Stimulated activated CD8-positive, alpha-beta memory T cell treated with anti-CD3 and anti-CD28 coated beads, Interleukin-4, amount 100 ng/mL, for 1 hour (primary cell): ENCODE measurements at places on chromosomes 5 and 9.

DNA sequence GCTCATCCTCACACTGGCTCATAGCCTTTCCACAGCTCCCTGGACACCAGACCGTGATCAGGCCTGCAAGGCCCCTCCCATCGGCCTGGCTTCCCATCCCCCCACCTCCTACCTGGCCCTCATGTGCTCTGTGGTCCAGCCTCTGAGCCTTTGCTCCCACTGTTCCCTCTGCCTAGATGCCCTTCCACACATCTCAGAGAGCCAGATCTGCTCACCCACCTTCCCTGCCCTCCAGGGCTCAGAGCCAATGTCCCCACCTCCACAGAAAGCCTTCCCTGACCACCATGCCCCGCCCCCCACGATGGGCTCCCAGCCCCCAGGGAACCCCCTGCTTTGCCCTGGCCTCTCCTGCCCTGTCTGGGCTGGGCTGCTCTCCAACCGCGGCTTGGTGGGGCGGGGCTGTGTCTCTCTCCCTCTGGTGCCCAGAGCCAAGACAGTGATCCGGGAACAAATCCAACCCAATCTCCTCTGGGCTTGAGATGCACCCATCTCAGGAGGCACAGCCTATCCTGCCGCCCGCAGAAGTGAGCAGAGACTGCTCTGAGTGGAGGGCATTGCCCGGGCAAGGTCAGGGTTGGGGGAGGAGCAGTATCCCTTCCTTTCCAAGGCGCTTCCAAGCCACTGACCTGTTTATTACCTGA lies 1.6 kb downstream of the NINJ1 start:
- no peak for DNase-seq

GRCh38 chr9:129949821-129950220 lies 93.2 kb downstream of the FNBP1 start:
- no peak for DNase-seq

GRCh38 chr5:10712574-10713366 lies 48.3 kb downstream of the DAP start:
- no peak for DNase-seq

DNA sequence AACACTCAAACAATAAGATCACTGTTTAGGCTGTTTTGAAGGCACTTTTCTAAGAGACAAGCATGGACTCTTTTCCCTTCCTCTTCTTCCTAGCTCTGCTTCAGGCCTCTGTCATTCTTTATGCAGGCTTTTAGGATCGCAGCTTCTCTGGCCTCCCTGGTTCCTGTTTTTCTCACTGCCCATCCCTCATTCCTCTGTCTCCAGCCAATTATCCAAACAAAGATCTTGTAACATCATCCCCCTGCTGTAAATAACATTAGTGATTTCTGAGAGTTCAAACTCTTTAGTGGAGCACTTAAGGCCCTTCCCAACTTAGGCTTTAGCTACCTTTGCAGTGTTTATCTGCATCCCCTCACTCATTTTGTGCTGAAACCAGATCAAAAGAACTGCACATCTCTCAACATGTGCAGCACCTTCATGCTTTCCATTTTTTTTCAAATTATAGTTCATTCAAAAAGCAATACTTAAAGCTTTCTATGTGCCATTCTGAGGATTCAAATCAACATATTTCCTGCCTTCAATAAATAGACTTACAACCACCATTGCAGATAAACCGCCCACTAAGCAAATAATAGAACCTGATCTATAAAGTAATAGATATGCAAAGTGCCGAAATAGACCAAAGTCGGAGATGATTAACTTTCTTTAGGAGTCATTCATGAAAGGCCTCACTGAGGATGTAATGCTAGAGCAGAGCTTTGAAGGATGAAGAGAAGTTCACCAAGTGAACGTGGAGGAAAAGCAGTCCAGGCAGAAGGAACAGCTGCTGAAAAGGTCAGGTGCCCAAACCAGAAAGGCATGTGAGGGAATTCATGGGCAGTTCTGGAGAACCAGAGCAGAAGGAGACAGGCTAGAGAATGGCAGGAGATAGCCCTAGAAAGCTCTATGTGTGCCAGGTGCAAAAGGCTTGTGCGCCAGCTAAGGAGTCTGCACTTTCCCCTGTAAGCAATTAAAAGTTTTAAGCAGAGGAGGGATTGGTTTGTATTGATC lies 95.8 kb upstream of the ZNF366 start:
- no peak for DNase-seq

GRCh38 chr5:177565046-177565445 lies 10.7 kb upstream of the FAM193B start:
- no peak for DNase-seq

DNA sequence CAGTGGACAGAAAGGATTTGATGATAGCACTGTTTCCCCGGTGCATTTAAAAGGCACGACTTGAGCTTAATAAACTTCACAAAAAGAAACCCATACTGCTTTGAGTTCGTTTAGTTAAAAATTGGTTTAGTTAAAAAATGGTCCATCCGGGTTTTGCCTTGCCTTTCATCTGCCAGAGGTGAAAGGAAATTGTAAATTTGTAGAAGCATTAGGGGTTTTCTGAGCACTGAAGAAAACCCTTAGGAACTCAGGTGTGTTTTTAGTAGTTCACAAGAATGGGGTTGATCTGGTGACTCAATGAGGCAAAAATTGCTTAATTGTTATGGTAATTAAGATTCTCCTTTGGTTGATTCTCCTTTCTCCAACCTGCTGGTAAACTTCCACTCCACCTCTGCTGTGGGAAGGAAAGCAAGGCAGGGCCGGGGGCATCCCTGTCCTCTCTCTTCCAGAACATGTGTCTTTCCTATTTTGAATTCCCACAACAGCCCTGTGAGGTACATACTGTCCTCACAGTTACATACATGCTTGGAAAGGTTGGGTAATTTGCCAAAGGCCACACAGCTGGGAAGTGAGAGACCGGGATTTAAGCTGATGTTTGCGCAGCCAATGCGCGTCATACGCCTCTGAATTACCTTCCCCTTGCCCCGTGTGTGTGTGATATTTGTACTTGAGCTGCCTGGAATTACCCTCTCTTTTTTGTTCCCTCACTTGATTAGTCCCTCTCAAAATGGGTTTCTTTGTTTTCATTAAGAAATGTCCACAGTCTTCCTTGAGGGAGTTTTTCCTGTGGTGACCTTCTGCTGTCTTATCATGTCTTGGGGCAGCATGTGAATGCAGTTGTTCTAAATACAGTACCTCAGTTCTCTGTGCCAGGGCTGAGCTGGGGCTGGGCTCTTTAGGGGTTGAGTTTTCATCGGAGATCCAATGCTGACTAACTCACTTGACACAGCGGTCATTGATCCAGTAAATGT lies 94.4 kb downstream of the ARHGAP26 start:
- DNase-seq: no peak

DNA sequence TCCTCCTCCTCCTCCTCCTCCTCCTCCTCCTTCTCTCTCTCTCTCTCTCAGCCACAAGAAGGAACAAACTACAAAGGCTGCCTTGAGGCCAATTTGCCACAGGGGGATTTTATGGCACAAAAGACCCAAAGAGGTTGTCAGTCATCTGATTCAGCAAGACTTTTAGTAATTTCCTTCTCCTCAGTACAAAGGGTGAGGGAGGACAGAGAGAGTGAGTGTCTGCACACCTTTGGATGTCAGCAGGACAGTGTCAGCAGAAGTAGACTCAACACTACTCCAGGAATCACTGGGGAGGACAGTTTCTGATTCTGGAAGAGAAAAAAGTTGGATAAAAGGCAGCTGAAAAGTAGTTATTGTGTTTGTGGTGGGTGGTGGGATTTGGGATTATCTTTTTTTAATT lies 13.6 kb downstream of the TIMD4 start:
- DNase-seq: no peak

DNA sequence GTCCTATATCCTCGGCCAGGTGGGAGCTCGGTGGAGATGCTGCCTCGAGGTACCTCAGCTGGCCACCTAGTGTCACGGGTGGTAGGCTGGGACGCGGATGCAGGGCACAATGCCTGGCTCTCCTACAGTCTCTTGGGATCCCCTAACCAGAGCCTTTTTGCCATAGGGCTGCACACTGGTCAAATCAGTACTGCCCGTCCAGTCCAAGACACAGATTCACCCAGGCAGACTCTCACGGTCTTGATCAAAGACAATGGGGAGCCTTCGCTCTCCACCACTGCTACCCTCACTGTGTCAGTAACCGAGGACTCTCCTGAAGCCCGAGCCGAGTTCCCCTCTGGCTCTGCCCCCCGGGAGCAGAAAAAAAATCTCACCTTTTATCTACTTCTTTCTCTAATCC lies 2.0 kb downstream of the PCDHGC3 start:
- no peak for DNase-seq

GRCh38 chr9:20529837-20530236 lies 92.5 kb downstream of the MLLT3 start:
- DNase-seq: no peak

- DNase-seq: no peak
These were observed 207.2 kb downstream of the NFIB start for GRCh38 chr9:14106699-14107098.

DNA sequence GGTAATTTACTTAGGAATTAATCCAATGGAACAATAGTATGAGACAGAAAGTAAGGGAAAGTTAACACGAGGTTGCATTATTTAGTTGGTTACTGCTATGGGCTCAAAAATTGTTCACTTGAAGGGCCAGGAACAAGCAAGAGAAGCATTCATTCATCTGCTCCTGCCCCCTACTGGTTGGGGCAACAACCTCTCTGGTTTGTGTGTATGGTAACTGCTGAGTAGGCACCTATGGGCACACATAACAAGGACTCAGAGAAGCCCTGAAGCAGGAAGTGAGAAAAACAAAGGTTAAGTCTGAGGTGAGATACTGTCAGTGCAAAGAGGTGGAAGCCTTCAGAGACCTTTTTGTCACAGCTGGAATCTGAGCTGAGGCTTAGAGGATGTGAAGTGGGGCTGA lies 34.4 kb upstream of the RANBP6 start:
- DNase-seq: no peak

GRCh38 chr5:3024554-3024953 lies 273.1 kb upstream of the IRX2 start:
- DNase-seq: no peak

DNA sequence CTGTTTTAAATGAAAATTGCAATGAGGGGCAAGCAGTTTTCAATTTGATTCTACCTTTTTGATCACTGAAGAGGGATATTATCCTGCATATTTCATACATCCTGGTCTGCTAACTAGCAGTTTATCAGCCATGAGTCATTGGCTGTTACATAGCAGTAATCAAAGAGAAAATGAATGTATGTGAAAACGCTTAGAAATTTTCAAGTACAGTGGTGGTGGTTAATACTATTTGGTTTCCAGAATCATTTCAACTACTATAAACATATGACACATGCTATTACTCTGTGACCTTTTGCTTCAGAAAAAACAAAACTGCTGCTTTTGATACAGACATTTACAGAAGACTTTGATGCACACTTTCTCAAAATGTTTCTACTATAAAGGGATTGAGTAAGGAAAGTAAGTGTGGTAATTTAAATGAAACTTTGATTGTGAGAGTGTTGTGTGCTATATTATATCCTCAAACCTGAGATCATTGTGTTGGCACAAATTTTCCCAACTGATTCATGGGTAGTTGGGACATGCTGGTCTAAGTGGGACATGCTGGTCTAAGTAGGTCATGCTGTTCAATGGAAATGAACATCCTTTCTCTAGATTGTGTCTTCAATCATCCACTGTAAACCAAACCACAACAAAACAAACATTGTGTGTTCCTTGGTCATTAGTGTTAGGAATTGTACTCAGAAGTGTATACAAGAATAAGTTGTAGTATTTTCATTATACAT lies 5.1 kb downstream of the RNF14 start:
- DNase-seq: no peak

DNA sequence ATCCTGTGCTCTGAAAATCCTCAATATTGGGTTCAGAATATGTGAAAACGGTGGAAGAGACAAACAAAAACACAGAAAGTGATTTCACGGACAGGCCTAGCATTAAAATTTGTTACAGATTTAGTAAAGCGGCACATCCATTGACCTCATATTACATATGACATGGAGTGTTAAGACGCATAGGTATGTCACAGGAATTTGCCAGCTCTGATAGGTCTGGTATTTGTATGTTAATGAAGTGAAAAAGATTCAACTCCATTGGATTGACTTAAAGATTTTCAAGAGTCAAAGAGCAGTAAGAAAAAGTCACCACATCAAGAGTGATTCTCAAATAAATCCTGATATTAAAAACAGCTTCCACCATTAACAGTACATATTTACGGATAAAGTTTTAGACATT lies 396.5 kb upstream of the SEMA6A start:
- no peak for DNase-seq

- no peak for DNase-seq
These were observed 21.3 kb upstream of the LMX1B start for GRCh38 chr9:126592461-126592860.

- peak; percentile 62 for DNase-seq
These were observed 32.7 kb downstream of the ANXA2R start for GRCh38 chr5:43007246-43007910.

GRCh38 chr5:142572006-142572405 lies 113.9 kb downstream of the FGF1 start:
- DNase-seq: no peak

GRCh38 chr9:106753155-106753671 lies 109.8 kb upstream of the ZNF462 start:
- DNase-seq: no peak

DNA sequence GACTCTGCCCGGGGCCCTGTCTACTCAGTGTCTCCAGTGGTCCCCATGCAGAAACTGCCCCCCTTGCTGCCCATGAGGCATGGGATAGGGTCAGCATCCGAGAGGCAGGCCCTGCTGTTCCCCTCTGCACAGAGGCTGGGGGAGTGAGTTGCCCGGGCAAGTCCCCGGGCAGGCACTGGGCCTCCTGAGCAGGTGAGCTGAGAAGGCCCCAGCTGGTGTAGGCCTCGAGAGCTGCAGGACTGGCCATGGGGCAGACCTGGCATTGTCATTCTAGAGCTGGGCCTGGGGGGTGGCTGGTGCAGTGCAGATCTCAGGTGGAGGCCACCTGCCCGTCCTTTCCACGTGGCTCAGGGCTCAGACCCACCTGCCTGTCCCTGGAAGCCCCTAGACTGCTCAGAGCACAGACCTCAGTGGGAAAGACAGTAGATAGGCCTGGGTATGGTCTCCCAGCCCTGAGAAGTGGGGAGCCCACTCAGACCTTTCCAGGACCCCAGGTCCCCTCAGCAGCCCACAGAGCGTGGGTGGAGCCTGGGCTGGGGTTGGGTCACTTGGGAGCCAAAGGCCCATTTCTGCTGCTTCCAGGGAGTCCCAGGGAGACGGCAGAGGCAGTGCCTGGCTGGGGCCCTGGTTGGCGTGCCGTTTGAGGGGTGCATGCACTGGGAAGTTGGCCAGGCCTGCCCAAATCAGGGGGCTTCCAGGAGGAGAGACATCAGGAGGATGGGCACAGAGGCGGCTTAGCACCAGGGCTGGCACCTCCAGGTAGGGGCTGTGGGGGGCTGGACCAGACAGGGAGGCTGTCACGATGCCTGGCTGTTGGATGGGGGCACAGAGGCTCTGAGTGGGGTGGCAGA lies 4.8 kb upstream of the NOTCH1 start:
- DNase-seq: no peak

- DNase-seq: no peak
These were observed 71.4 kb downstream of the RFK start for GRCh38 chr9:76322810-76323209.

- no peak for DNase-seq
These were observed 42.4 kb upstream of the NR4A3 start for GRCh38 chr9:99779277-99779676.

GRCh38 chr9:6893350-6894131 lies 135.8 kb downstream of the KDM4C start:
- DNase-seq: no peak

- DNase-seq: peak; percentile 5
These were observed 330 bp downstream of the TBC1D2 start for GRCh38 chr9:98255061-98255577.

- no peak for DNase-seq
These were observed 287.3 kb downstream of the EFNA5 start for GRCh38 chr5:107383414-107383813.

- no peak for DNase-seq
These were observed 6.7 kb downstream of the TXN start for GRCh38 chr9:110249603-110250002.
